Islet precursor cell (in vitro differentiated cells): ENCODE measurements at places on chromosomes 1 and 21.

DNA sequence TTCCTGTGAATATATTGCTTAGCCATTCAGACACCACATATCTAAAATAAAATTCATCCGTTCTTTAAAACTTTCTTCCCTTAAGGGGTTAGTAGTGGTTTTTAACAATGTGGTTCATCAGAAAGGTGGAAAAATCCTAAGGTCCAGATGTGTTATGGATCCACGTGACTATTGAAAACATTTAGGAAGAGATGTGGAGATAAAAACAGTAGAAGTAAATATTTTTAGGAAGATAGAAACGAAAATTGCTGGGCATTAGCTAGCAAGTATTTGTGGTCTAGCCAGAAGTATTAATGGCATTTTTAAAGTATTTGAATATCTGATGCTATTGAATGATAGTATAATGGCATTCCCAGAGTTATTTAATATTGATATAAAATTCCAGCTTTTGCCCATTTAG, 180.8 kb downstream of the LTN1 start:
- no peak for DNase-seq

DNA sequence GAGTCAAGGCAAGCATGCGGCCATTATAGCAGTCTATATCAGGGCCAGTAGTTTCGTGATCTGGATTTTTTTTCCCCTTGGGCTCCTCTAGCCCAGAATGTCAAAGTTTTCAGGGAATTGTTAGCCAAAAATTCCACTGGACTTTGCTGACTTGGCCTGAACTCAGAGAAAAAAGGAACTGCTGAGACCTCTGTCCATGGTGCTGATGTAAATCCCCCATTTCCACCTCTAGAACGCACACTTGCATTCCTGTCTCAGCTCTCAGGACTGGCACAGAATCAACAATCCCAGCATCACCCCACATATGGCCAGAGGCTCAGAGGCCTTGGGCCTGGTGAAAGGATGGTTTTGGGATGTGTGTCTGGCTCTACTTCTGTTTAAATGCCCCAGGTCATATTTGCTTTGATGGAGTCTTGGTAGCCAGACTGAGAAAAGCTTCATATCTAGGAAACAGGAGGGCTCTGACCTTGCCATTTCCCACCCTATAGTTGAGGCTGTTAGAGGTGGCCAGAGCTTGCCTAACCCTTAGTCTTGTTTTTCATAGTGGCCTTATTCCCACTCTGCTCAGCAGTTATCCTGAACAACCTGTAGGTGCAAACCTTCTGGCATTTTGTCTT, 16.9 kb upstream of the EFCAB14 start:
- peak; percentile 77 for DNase-seq

DNA sequence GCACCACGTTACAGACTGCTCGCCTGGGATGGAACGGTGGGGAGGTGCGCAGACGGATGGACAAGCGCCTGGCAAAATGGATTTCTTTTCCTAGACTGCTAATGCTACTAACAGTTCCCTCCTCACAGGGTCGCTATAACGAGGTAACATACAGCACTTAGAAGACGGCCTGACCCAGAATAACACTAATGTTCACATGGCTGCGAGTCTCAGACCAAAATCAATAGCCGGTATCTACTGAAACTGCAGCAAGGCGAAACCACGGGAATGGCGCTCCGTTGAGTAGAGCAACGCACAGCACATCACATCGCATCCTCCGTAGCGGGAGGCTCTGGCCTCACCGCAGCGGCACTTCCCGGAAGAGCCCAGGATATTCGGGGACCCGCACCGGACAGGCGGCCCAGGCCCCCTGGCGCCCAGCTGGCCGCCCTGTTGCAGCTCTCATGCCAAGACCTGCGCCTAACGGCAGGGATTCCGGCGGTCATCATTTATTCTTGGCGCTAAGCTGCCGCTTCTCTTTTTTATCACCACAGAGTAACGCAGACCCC, 46.6 kb downstream of the VPS26C start:
- no peak for DNase-seq

GRCh38 chr1:36108314-36108713, 16.7 kb downstream of the COL8A2 start:
- no peak for DNase-seq

- DNase-seq = no peak
These were observed 169.8 kb upstream of the B3GALT2 start for GRCh38 chr1:193356249-193356648.
